ENCODE measurements at places on chromosomes 7 and 10.

DNA sequence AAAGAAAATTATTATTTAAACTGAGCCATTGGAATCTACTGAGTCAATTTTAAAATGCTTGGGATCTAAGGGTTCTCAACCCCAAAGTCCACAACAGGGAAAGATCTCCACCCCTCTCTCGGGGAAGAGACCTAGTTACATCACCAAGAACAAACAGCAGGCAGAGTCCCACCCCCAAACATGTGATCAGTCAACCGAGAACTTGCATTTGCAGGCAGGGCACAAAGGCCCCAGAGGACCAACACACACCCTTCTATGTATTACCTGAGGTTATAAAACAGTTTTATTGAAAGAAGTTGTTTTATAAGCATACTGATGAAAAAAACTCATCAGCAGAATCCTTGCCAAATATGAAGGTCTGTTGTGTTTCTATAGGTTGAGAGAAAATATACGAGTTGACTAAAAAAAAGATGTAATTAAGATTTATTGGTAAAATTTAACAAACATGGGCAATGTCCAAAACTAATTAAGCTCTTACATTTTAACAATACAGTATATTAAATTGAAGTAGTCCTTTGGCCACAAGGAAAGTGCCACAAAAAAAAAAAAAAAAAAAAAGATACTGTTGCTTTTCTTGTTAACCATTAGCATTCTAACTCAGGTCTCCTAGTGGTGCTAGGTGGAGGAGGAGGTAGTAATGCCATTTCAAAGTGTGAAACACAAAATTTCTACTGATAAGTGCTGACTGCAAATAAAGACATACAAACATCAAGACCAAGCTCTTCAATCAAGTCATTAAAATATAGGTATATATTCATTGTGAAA, 975 bp upstream of the USP54 start:
- DNase-seq: no peak

DNA sequence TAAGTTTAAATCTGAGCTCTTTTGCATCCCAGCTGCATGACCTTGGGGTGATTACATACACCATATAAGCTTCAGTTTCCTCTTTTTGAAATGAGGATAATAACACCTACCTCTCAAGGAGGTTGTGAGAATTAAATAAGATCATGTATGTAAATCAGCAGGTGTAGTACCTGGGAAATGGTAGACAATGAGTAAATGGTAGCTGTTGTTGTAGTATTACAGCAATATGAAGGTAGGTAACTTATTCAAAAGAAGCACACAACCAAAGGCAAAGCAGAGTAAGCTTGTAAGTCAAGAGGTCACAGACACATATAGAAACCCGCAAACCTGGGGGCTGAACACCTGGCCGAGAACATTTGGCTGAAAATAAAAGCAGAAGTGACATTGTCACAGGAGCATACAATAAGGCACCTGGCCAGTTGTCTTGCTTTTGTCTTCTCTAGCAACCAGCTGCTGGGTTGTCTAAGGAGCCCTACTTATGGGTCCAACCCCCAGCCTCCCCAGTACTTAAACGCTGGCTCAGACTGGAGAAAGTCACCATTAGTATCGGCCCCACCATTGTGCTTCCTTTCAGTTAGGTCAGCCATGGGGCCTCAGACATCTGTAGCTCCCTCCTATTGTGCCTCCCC, 203.6 kb upstream of the MKLN1 start:
- no peak for DNase-seq

- no peak for DNase-seq
Observed at GRCh38 chr10:121981346-121981745, 6.3 kb upstream of the NSMCE4A start.

DNA sequence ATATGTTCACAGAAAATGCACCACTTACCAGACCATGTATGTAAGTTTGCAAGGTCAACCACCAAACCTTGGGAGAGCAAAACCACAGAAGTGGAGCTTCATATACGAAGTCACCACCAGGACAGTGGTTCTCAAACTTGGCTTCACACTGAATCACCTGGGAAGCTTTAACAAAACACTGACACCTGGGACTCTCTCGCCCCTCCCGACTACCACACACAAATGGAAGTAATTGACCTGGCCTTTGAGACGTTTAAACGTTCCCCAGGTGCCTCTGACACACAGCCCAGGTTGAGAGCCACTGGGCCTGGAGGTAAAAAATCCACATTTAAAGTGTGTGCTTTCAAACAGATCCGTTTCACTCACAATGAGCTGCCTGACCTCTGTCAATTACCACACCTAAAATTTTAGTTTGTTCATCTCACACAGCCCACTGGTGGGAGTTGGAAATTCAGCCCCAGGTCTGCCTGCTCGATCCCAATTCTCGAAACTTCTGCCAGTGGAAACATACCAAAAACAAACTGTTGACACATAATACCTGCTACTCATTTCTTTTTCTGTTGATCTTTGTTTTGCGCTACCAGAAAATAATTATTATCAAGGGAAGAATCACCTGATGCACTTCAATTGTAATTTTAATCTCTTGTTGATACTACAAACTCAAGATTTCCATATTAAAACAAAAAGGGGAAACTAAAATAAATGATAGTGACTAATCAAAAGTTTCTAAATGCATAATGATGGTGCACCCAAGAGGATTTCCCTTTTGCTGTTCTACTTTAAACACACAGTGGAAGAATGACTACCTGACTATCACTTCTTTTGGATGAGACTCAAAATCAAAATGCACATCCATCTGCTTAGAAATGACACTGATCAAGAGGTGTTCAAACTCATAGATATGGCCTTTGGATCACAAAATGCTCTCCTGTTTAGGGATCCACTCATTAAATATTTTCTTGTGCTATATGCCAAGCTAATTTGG, 26.6 kb downstream of the CDNF start:
- no peak for DNase-seq

- DNase-seq: no peak
Observed at GRCh38 chr10:13346283-13347042, 1.6 kb downstream of the SEPHS1 start.

- no peak for DNase-seq
Observed at GRCh38 chr10:118017850-118018249, 28.9 kb downstream of the RAB11FIP2 start.

DNA sequence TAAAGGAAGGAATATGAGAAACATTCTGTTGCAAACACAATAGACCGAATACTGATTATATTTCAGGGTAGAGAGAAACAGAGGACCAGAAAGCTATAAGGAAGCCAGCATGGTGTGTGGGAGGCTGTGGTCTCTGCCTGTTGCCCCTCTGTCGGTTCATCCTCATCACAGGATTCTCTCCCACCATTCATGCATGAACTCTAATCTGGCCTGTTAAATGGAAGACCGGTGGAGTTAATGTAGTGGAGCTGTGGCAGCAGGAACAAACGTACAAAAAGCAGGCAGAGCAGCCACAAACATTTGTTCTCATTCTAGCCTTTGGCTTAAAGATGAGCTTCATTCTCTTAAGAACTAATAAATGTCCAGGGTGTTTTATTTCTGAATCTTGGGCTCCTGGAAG, 902.4 kb downstream of the LRMDA start:
- DNase-seq: no peak

DNA sequence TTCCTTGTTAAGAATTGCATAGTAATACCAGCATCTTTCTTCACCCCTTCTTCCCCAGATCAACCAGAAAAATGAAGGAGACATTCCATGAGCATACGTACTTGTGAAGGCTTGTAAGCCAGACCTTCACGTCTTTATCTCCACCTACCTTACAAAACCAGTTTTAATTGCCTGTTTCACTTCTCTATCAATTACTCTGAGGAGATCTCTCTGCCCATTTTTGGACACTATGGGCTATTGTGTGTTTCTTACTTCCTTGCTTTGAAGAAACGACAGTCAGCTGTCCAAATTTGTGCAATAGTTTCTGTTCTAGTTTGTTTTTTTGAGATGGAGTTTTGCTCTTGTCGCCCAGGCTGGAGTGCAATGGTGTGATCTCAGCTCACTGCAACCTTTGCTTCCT, 349.7 kb upstream of the MBL2 start:
- DNase-seq: no peak

DNA sequence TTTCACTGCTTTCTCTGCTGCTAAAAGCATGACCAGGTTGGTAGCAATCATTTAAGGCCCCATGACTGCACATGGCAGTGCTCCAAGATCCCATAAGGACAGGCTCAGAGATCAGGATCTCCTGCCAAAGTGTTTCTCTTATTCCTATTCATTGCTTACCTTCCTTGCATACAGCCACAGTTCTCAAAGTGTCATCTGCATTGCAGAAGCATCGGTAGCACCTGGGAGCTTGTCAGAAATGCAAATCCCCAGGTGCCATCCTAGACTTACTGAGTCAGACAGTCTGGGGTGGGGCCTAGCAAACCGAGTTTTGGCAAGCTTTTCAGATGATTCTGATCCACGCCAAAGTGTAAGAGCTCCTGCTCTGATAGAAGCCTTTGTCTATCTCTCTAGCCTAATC, 489.0 kb upstream of the AUTS2 start:
- no peak for DNase-seq

- DNase-seq: no peak
Observed at GRCh38 chr10:96441987-96442643, 71.6 kb downstream of the TLL2 start.

- DNase-seq: peak; percentile 15
Observed at GRCh38 chr7:41696323-41696916, 6.5 kb downstream of the INHBA start.

Measured in stimulated activated CD8-positive, alpha-beta memory T cell treated with anti-CD3 and anti-CD28 coated beads, Interleukin-2, amount 100 ng/mL, for 48 hours (primary cell).